Stimulated activated CD4-positive, alpha-beta T cell treated with anti-CD3 and anti-CD28 coated beads, Interleukin-15, amount 100 ng/mL, for 1 hour (primary cell): ENCODE measurements at places on chromosomes 3 and 15.

DNA sequence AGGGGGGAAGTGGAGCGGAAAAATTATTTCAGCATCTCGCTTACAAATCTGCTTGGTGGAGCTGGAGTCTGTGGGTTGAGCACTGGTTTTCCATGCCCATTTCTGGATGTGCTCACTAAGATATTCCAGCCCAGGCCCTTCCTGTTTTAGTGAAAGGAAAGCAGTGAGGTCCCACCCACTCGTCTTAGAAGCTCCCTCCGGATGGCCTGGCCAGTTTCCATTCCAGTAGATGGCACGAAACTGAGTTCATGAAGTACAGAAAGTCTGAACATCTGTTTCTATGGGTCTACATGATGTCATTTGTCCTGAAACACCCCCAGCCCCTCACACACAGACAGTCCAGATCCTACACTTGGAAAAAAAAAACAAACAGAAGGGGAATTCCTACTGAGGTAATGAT lies 31.9 kb upstream of the THSD4 start:
- DNase-seq, result no peak

DNA sequence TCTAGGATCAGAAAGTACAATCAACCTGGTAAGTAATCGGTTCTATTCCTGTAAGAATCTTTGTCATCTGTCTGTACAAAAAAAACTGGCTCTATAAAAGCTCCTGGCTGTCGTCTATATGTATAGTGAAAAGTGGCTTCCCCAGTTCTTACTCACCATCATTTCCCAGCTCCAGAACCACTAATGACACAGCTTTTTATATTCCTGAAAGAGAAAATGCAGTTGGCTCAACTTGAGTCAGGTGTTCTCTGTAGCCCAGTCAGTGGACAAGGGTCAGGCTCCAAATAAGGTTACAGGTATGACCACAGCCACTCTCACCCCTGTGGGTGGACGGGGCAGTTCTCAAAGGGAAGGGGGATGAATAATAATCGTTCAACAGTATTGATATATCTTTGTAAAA lies 85.1 kb downstream of the AP4E1 start:
- DNase-seq, result no peak

DNA sequence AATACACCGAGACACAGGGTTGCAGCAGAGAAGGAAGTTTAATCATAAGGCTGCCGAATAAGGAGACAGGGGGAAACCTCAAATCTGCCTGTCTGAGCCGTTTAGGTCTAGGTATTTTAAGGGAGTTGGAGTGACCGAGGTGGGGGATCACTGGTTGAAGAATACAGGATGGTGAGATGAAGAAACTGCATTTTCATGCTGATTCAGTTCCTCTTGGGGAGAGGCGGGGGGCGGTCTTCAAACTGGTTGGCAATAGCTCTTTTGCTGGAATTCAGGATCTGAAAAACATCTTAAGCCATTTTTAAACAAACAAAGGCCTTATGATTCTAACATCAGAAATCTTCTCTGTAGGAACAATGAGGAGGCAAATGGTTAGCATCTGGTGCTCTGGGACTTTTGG lies 699.5 kb upstream of the CFAP20DC start:
- DNase-seq, result no peak

GRCh38 chr3:36790765-36791164 lies 26.4 kb upstream of the DCLK3 start:
- DNase-seq, result no peak

- no peak for DNase-seq
These were observed 104.3 kb upstream of the FRMD4B start for GRCh38 chr3:69490235-69490634.

DNA sequence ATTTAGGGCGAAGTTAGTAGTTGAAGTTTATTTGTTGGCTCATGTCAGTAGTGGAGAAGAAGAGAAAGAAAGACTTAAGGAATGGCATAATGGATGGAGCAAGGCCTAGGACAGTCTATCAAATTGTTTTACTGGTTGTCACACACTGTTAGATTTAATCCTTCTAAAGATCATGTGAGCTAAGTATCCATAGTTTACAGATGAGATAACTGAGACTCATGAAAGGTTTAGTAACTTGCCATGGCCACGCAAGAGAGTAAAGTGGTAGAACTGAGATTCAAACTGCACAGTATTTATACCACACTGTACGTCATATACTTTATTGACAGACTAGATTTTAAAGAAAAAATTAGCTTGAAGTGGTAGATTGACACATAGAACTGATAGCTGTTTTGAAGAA lies 11.4 kb downstream of the SPRED1 start:
- no peak for DNase-seq

DNA sequence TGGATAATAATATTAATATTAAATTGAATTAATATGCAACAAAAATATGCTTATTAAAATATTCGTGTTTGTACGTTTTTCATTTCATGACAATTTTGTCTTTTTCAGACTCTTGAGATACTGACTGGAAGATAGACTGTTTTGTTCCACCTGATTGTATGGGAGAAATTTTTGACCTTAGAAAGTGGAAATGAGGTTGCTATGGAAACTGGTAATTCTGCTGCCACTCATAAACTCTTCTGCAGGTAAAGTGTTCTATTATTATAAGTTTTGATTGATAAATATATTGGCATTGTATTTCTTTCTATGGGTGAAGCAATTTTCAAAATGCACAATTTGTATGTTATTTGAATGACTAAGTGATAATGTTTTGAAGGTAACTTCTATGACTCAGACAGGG lies 55.0 kb downstream of the CNTN6 start:
- DNase-seq, result no peak
